ENCODE measurements at places on chromosomes 6 and 20.

GRCh38 chr20:58523072-58523970, 8.1 kb upstream of the APCDD1L start:
- DNase-seq: no peak

- DNase-seq: no peak
Observed at GRCh38 chr6:151147118-151147832, 92.5 kb upstream of the AKAP12 start.

DNA sequence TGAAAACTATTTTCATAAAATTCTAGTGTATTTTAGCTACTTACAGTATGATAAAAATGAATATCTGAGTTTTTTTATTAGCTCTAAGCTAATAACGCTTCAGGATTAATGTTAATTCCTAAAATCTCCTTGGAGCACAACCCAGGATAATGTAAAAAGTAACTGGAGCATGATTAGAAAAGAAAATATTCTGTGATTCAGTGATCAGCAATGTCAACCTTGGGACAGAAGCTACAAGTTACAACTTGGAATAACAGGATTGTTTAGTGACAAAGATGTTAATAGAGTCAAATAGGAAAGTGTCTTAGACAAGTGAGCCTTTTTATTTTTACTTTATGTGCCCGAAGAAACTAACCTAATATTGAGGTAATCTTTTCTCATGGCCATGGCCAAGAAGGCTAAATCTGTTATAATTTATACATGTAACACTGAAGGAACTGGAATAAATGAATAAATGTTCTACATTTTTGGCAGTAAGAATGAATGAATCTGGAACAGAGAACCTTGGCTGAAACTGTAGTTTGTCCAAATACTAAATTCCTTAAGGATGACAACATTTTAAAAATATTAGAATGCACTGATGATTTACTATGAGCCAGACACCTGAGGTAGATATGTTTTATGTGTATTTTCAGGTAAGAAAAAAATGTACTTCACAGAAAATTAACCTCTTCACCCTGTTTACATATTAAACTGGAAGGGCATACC, 994.0 kb downstream of the GRIK2 start:
- DNase-seq: no peak

- no peak for DNase-seq
Observed at GRCh38 chr6:26104457-26105108, 17.4 kb downstream of the HFE start.

DNA sequence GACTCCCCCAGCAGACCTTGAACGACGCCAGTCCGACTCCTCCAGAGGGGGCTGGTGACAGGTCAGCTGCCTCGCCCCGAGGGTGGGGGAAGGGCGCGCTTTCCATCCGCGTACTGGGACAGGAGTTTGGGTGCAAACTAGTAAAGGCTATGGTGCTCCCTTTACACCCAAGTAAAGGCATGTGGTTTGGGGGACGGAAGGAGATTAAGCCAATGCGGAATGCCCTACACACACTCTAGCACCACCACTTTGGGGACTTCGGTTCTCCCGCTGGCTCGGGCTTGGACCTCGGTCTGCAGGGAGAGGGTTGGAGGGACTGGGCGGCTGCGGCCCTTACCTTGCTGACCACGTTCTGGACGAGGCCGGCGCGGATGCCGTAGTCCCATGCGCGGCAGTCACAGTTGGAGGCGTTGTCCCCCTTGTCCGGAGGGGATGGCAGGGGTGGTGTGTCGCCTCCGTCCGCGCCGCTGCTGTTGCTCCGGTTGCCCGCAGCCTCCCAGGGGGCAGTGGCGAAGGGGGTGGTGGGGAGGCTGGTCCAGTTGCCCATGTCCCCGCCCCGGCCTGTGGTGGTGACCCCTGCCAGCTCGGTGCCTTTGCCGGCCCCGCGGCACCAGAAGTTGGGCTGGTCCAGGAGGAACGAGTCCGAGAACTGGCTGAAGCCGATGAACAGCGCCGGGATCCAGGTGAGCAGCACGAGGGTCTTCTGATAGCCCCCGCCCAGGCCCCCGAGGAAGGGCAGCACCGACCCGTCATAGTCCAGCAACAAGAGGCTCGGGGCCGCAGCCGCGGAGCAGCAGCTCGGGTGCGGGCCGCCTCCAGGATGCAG, 1.1 kb downstream of the SLC22A23 start:
- DNase-seq: no peak

DNA sequence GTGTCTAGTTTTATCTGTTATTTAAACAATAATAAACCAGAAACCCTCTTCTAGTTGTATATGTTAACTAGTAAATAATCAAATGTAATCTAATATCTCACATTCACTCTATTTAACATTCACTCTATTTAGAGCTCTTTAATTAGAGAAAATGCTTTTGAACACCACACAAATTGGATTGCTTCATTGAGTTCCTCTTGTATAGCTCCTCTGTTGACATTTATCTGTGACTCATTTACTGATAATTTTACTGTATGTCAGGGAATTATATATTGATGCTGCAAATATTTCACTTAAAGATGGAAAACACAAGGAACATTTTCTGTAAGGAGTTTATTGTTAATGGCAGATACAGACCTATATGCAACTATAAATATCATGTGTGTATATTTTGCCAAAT, 594.6 kb downstream of the COL12A1 start:
- DNase-seq: no peak

GRCh38 chr20:46252352-46253091, 55.8 kb downstream of the CDH22 start:
- no peak for DNase-seq

- DNase-seq: no peak
Observed at GRCh38 chr6:88725111-88725975, 238.1 kb downstream of the RNGTT start.

DNA sequence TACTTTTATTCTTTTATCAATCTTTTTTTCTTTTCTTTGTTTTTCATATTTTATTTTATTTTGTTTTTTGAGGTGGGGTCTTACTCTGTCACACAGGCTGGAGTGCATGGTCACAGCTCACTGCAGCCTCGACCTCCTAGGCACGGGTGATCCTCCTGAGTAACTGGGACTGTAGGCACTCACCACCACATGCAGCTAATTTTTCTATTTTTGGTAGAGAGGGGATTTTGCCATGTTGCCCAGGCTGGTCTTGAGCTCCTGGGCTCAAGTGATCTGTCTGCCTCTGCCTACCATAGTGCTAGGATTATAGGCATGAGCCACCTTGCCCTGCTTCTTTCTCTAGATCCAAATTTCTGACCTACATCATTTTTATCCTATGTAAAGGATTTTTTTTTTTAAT, 153.2 kb downstream of the CDKAL1 start:
- DNase-seq: no peak

DNA sequence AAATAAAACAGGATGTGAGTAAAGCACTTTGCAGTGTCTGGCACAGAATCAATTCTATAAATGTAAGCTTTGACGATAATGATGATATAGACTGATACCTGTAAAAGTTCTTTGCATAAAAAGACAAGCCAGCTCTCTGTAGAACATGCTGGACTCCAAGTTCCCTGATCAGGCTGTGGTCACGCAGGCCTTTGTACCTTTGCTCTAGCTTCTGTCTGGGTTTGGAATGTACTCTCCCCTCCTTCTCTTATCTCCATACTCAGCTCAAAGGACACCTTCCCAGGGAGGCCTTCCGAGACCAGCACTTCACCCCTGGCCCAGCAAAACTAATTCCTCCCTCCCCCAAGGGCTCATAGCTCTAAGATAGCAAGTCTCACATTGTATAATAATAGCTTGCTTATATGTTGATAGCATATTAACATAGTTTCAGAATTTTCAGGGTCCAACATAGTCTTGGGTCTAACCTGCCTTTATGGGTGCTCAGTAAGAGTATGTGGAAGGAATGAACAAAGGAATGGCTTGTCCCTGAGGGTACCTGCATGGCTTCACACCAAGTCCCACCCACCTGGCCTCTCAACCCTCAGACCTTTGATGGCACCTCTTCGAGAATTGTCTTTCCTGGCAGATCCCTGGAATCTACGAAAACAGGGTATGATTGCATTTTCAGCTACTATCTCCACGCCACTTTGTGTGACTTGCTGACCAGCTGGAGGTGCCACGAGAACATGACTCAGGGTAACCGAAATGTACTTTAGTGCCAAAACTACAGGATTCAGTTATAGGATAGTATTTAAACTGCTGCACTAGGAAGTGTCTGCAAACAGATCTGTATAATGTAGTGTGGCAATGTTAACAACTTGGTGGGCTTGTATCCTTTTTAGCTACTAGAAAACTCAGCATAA, 41.7 kb upstream of the PIM1 start:
- DNase-seq: no peak

Data from NCI-H187 (cell line).